Right atrium auricular region (tissue), 2 donors: ENCODE measurements at places on chromosomes 2 and 18. TPM values are rescaled to one million over a fixed set of nuclear protein-coding genes. Genes with fewer than 3 reads are reported as not detected.

Gene MC2R
- not detected for total RNA-seq

Gene KCNF1
- 0.30 TPM for total RNA-seq

Gene NT5DC4
- total RNA-seq = not detected

Gene ORC2
- total RNA-seq = 8.5 TPM

Gene CHRNG
- total RNA-seq = not detected

Gene CHRNA1
- 0.43 TPM for total RNA-seq

Gene DQX1
- not detected for total RNA-seq

Gene DAPL1
- not detected for total RNA-seq
